NAMALWA (cell line): ENCODE measurements at places on chromosomes 3 and 15.

DNA sequence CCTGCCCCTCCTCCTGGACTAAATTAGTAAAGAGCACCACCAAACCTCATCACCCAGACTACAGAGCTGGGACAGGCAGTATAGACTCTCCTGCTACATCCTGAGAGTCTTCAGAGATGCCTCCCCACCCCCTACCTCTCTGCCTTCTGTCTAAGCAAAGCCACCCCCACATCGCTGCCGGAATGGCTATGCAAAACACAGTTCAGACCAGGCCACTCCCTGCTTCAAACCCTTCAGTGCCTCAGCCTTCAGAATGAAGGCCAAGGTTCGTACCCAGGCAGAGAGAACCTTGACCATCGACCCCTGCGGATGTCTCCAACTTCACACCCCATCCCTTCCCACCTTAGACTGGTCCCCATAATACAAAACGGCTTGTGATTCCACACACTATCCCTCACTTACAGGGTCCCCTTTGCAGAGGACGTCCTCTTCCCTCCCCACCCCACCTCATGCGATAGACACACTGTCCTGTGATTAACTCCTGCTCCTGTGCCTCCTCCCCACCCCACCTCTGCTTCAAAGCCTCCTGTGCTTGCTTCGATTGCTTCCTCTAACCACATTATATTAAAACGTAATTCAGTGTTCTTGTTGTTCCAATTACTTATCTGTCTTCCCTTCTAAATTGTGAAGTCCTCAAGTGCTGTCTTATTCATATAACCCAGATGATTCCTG lies 175.3 kb downstream of the UACA start:
- DNase-seq, result no peak

DNA sequence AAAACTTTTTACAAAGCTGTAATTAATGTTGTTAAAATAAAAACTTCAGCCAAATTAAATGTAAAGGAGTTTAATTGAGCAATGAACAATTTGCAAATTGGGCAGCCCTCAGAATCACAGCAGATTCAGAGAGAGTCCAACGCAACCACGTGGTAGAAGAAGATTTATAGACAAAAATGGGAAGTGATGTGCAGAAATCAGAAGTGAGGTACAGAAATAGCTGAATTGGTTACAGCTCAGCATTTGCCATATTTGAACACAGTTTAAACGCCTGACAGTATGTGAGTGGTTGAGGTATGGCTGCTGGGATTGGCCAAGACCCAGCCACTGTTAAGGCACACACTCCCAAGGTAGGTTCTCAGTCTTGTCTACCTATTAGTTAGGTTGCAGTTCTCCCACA lies 14.4 kb upstream of the PLA2G4D start:
- no peak for DNase-seq

GRCh38 chr15:68022061-68022460 lies 32.1 kb upstream of the PIAS1 start:
- no peak for DNase-seq

GRCh38 chr15:69468241-69469121 lies 15.9 kb downstream of the RPLP1 start:
- DNase-seq, result no peak

DNA sequence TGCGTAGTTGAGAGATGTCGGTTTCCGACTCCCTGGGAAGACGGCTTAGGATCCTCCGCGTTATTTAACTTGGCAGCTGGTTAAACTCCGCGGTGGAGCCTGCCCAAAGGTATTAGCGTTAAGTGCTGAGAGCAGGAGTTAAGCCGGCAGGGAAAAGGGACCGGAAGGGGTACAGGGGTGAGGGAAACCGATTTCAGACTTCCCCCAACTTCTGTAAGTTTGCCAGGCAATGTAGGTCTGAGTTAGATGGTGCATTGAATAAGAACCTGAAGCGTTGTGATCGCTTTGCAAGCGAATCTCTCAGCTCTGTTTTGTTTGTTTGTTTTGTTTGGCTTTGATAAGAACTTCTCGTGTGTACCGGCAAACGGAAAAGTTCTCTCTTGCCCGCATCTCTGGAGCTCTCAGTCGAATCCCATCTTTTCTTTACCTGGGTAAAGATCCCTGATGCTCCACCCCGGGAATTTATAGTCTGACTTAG lies 6.0 kb upstream of the FEZF2 start:
- DNase-seq, result no peak

DNA sequence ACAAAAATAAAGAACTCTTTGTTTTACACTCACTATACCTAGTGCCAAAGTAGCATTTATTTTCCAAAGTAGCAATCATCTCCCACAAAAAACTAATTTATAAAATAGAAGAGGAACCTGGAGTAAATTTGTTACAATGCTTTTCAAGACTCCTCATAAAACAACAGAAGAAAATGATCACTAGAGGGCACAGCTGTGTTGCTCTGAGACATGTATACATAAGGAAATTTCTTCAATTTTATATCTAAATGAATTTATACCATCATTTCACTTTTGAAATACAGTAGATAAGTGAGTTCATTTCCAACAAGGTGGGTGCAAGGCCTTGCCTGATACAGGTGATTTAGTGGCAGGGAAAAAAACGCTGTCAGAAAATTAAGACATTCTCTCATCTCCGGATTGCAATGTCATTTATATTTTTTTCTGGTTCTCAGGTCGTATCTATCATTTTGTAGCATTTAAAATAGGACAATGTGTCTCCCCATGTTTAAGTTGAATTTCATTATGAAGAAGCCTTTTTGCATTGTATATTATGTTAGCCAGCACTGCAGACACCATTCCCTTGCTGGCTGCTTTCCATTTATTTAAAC lies 25.3 kb upstream of the ARHGEF26 start:
- DNase-seq, result peak; percentile 41

- DNase-seq, result peak; percentile 94
These were observed 91.5 kb downstream of the ST6GAL1 start for GRCh38 chr3:187021748-187022402.

DNA sequence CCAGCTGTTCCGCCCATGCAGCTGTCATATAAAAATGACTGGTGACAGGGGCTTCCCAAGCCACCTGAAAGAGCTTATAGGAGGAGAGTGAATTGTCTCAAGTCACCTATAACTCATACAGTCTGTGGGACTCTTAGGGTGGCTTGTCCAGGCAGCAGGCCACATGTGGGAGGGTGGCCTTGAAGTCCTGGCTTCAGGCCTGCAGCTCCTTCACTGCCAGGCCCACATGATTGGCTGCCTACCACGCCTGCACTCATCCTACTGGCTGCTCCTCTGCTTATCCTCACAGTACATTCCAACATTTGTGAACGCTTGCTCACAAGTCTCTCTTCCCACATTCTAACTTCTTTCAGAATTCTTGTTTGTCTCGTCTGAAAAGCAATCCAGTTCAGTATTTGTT lies 41.1 kb upstream of the TIPARP start:
- DNase-seq, result no peak

DNA sequence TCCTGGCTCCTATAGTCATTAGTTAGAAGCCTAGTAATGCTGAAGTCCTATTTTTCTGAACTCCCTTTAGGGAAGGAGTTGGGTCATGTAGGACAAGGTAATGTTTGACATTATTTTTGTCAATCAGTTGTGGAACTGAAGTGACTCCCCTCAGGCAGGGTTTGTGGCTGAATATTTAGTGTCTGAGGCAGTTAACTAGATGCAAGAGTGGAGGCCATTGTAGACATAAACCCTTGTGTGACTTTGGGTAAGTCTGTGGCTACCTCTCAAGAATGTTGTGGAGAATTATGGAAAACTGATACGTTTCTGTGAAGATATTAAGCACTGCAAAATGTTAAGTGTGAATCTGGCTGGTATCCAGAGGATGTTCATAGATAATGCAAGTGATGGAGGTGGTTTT lies 125.2 kb upstream of the PHLDB2 start:
- DNase-seq, result no peak

- DNase-seq, result no peak
These were observed 151.8 kb upstream of the SOX14 start for GRCh38 chr3:137612291-137612690.

- peak; percentile 28 for DNase-seq
These were observed 33.0 kb upstream of the ABHD17C start for GRCh38 chr15:80662129-80662528.

DNA sequence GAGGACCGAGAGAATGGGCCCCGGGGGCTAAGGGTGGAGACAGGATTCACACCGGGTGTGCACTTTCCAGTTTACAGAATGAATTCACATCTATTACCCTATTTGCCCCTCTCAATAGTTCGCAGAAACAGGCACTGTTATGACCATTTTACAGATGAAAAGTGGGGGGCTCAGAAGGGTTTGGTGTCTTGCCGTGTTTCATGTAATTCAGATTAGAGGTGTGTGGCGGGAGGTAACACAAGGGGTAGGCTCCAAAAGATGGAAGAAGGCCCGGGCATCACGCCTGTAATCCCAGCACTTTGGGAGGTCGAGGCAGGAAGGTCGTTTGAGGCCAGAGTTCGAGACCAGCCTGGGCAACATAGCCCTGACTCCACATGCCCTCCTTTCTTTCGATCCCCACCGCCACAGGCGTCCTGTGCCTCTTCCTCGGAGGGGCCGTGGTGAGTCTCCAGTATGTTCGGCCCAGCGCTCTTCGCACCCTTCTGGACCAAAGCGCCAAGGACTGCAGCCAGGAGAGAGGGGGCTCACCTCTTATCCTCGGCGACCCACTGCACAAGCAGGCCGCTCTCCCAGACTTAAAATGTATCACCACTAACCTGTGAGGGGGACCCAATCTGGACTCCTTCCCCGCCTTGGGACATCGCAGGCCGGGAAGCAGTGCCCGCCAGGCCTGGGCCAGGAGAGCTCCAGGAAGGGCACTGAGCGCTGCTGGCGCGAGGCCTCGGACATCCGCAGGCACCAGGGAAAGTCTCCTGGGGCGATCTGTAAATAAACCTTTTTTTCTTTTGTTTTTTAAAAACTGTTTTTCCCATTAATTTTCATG lies 3.4 kb downstream of the DUOXA2 start:
- no peak for DNase-seq

DNA sequence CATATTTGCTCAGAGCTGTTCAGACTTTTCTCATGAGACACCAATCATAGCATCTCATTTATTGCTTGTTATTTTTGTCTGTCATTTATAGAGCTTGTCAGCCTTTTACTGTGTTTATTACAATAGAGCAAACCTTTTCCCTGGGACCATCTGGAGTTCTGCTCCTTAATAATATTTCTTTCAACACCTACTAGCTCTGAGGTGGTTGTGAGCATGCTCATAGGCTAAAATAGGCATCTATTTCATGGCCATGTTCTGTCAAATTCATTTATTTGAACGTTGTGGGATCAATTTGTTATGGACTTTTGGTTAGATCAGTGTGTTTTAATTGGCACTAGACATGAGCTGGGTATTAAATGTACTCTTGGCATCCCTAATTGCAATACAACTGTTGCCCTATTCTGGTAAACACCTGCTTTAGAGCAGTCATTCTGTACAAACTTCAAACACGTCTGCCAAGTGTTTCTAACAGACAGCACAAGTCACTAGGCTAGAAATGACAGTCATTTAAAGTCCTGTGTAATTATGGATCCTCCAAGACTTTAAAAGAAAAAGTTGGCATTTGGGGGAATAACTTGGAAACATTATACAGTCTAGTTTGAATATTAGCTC lies 766.3 kb downstream of the ZNF385D start:
- DNase-seq, result no peak

DNA sequence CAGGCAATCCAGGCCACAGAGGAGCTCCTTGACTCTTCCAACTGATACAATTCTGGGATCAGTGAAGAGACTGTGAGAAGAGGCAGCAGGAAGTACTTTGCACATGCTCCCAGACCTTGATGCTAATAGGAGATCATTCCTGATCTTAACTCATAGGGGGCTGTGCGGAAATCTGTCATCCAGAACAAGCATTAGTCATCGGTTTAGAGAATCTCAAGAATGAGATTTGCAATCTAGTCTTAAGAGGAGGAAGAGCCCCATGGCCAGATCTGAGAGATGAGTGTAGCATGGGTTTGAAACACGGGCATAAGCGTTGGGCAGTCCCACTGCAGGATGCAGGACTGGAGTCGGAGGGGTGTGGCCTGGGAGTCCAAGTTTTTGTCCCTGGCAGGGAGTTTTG lies 1081.1 kb downstream of the NAALADL2 start:
- no peak for DNase-seq

DNA sequence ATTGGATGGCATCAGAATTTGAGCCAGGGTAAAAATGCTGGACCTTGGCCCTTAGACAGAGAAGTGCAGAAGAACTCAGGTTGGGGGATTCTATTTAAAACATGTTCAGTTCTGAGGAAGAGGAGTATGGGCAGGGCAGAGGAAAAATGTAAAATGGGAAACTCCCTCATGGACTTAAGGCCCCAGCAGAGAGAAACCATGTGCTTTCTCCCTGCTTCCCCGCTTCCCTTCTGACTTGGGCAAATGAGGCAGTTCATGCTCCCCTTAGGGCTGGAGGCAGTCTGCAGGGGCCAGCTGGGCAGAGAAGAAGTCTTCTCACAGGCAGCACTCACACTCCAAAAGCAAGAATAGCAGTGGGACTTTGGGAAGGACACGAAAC lies 9.9 kb upstream of the NUDT16 start:
- DNase-seq, result no peak

GRCh38 chr3:95387242-95388021 lies 1324.6 kb downstream of the NSUN3 start:
- no peak for DNase-seq

GRCh38 chr3:173371848-173372487 lies 25.6 kb upstream of the NLGN1 start:
- DNase-seq, result peak; percentile 19

DNA sequence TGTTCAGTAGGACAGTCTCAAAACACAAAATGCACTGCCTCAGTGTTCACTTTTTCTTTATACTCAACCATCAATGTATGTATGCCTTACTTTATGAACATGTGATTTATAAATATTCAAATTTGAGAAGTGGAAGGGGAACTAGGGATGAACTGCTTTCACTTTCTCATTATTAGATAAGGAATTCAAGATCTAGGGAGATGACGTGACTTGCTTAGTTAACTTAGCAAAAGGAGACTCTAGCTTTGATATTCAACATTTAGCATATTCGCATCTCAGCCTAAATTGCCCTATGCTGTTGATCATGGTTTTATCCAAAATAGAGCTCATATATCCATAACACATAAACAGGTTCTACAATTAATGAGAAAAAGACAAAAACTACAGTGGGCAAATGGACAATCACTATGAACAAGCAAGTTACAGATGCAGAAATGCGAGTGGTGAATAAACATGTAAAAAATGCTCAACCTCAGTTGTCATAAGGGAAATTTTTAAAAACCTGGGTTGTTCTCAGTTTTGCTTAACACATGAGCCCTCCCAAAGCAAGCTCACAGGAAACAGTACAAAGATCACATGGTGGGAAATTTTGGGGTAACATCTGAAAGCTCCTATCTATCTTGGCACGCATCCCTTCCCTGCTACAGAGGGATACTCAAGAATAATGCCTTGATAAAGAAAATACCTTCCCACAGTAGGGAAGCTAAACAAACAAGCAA lies 269.8 kb downstream of the THRB start:
- peak; percentile 11 for DNase-seq

DNA sequence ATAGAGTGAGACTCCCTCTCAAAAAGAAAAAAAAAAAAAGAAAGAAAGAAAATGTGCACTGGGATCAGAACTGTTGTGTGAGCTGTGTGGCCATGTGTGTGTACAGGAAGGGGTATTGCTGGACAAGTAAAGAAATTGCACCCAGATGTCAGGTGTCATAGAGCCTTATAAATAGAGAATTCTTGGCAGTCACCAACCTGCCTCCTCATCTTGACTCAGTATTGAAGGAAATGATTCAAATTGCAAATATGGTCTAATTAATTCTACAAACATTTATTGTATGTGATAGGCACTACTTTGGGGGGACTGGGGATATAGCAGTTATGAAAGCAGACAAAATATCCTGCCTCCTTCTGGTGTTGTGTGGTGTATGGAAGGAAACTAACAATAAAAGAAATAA lies 243.8 kb upstream of the TTC14 start:
- DNase-seq, result no peak

GRCh38 chr15:60072826-60073465 lies 68.8 kb downstream of the FOXB1 start:
- DNase-seq, result no peak

GRCh38 chr3:130465521-130465920 lies 51.5 kb upstream of the COL6A6 start:
- DNase-seq, result no peak
